ENCODE measurements at places on chromosomes 5 and 9.

GRCh38 chr5:41406424-41406823 is 104.0 kb downstream of the PLCXD3 start:
- H3K27ac ChIP-seq: no peak overlapping the region
- H3K36me3 ChIP-seq: no peaks in the 10 kb centered on the region
- no peaks in the 10 kb centered on the region for H3K27me3 ChIP-seq
- peaks cover 3% of the 10 kb centered on the region for H3K4me1 ChIP-seq
- no peak overlapping the region for H3K4me3 ChIP-seq

- no peaks in the 10 kb centered on the region for H3K36me3 ChIP-seq
- no peaks in the 10 kb centered on the region for H3K27me3 ChIP-seq
- peaks cover 11% of the 10 kb centered on the region for H3K4me1 ChIP-seq
- DNase-seq: no peak
- H3K4me3 ChIP-seq: no peak overlapping the region
- no peak overlapping the region for H3K27ac ChIP-seq
Observed at GRCh38 chr9:93048566-93049448, 9.7 kb upstream of the SUSD3 start.

- no peak for DNase-seq
- no peak overlapping the region for H3K4me3 ChIP-seq
- no peaks in the 10 kb centered on the region for H3K36me3 ChIP-seq
- H3K27me3 ChIP-seq: no peaks in the 10 kb centered on the region
- H3K4me1 ChIP-seq: no peaks in the 10 kb centered on the region
Observed at GRCh38 chr5:148267962-148268361, 632 bp upstream of the SPINK13 start.

- H3K4me1 ChIP-seq: peaks cover 28% of the 10 kb centered on the region
- no peak overlapping the region for H3K4me3 ChIP-seq
- H3K36me3 ChIP-seq: no peaks in the 10 kb centered on the region
- no peaks in the 10 kb centered on the region for H3K27me3 ChIP-seq
- no peak overlapping the region for H3K27ac ChIP-seq
Observed at GRCh38 chr5:154278186-154278585, 87.7 kb downstream of the GALNT10 start.

- no peak overlapping the region for H3K4me3 ChIP-seq
- H3K27me3 ChIP-seq: peaks cover 25% of the 10 kb centered on the region
- no peaks in the 10 kb centered on the region for H3K4me1 ChIP-seq
- H3K27ac ChIP-seq: no peak overlapping the region
- DNase-seq: no peak
- H3K36me3 ChIP-seq: no peaks in the 10 kb centered on the region
Observed at GRCh38 chr5:6187501-6187900, 190.8 kb downstream of the MED10 start.

GRCh38 chr9:14640967-14641366 is 52.3 kb downstream of the ZDHHC21 start:
- no peaks in the 10 kb centered on the region for H3K27me3 ChIP-seq
- H3K4me1 ChIP-seq: no peaks in the 10 kb centered on the region
- peaks cover 13% of the 10 kb centered on the region for H3K36me3 ChIP-seq
- H3K4me3 ChIP-seq: no peak overlapping the region
- DNase-seq: no peak
- no peak overlapping the region for H3K27ac ChIP-seq

GRCh38 chr9:137311171-137311985 is 9.3 kb upstream of the NRARP start:
- DNase-seq: no peak
- H3K36me3 ChIP-seq: no peaks in the 10 kb centered on the region
- no peak overlapping the region for H3K27ac ChIP-seq
- no peak overlapping the region for H3K4me3 ChIP-seq
- H3K4me1 ChIP-seq: peaks cover 5% of the 10 kb centered on the region
- H3K27me3 ChIP-seq: no peaks in the 10 kb centered on the region

DNA sequence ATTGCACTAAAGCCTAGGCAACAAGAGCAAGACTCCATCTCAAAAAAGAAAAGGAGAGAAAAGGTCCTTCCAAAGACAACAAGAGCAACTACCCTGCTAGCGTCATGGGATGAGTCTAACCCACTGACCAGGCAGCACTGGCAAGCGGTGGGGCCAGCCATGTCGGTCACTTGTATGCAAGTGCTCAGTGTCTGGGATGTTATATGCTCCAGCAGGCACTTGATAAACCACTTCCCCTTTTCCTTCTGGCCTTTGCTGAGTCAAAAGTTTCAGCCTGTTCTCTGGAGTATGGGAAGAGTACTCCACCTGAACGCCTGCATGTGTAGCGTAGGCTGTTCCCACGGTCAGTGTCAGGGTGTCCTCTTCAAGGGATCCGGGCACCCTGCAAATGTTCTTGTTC is 9.2 kb upstream of the MXD3 start:
- no peak overlapping the region for H3K27ac ChIP-seq
- H3K36me3 ChIP-seq: peaks cover 7% of the 10 kb centered on the region
- H3K27me3 ChIP-seq: no peaks in the 10 kb centered on the region

DNA sequence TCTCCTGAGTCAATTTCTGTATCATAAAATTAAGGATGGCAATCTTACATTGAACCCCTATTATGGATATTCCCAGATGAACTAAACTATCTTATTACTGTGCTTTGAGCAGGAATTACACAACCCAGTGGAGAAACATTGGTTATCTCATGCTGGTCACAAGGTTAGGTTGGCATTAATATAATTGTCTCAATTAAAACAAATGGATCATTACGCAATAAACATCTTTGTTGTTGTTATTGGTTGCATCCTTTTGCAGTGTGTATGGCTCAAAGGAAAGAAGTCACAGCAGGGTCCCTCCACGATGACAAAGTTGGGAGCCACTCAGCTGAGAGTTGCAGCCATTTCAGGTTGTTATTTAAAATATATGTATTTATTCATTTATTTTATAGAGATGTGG is 297.0 kb upstream of the KLF4 start:
- H3K27me3 ChIP-seq: peaks cover 6% of the 10 kb centered on the region
- H3K4me3 ChIP-seq: no peak overlapping the region
- H3K27ac ChIP-seq: no peak overlapping the region
- H3K36me3 ChIP-seq: no peaks in the 10 kb centered on the region
- no peaks in the 10 kb centered on the region for H3K4me1 ChIP-seq

DNA sequence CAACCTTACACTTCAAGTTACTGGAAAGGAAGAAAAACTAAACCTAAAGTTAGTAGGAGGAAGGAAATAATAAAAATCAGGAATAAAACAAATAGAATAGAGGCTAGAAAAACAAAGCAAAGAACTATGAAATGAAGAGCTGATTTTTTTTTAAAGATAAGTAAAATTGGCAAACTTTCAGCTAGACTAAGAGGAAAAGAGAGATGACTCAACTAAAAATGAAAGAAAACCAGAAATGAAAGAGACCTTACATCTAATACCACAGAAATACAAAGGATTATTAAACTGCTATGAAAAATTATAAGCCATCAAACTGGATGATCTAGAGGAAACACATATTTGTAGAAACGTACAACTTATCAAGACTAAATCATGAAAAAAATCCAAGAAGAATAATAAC is 60.0 kb downstream of the PRRC1 start:
- no peak for DNase-seq
- H3K36me3 ChIP-seq: no peaks in the 10 kb centered on the region
- no peaks in the 10 kb centered on the region for H3K27me3 ChIP-seq
- no peak overlapping the region for H3K27ac ChIP-seq

DNA sequence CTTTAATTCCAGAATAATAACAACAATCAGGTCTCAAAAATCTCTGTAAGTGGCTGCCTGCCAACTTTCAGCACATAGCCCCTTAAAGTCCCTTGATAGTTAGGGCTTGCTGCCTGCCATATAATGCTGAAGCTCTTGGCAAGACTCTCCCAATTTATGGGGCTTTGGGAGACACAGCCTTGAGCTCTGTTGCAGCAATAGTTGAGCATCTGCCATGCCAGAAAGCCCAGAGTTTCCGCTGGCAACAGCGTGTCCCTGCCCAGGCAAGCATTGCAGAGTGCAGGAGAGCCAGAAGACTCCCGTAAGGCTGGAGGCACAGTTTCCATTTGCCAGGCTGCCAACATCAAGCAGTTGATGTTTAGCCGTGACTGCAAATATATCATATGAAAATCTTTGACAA is 678.5 kb upstream of the NUDT12 start:
- peaks cover 6% of the 10 kb centered on the region for H3K4me1 ChIP-seq
- H3K4me3 ChIP-seq: no peak overlapping the region
- H3K27me3 ChIP-seq: no peaks in the 10 kb centered on the region
- no peak for DNase-seq
- no peak overlapping the region for H3K27ac ChIP-seq

DNA sequence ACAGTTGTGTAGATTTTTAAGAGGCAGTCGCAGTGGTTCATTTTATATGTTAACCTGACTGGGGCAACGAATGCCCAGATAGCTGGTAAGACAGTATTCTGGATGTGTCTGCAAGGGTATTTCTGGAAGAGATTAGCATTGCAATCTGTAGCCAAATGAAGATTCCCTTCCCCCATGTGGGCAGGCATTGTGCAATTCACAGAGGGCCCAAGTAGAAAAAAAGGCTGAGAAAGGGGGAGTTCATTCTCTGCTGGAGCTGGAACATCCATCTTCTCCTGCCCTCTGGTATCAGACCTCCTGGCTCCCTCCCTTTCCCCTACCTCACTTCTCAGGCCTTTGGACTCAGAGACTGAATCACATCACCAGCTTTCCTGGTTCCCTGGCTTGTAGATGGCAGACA is 70.6 kb downstream of the TENT4A start:
- H3K36me3 ChIP-seq: no peaks in the 10 kb centered on the region
- H3K27me3 ChIP-seq: no peaks in the 10 kb centered on the region
- no peak overlapping the region for H3K27ac ChIP-seq
- no peaks in the 10 kb centered on the region for H3K4me1 ChIP-seq
- H3K4me3 ChIP-seq: no peak overlapping the region
- no peak for DNase-seq

- no peaks in the 10 kb centered on the region for H3K4me1 ChIP-seq
- no peaks in the 10 kb centered on the region for H3K36me3 ChIP-seq
- no peak for DNase-seq
Observed at GRCh38 chr5:35878079-35878478, 21.4 kb downstream of the IL7R start.

GRCh38 chr5:8633259-8633658 is 764.3 kb downstream of the MTRR start:
- no peak for DNase-seq
- no peaks in the 10 kb centered on the region for H3K4me1 ChIP-seq
- peak overlapping the region; percentile 5 for H3K27ac ChIP-seq

DNA sequence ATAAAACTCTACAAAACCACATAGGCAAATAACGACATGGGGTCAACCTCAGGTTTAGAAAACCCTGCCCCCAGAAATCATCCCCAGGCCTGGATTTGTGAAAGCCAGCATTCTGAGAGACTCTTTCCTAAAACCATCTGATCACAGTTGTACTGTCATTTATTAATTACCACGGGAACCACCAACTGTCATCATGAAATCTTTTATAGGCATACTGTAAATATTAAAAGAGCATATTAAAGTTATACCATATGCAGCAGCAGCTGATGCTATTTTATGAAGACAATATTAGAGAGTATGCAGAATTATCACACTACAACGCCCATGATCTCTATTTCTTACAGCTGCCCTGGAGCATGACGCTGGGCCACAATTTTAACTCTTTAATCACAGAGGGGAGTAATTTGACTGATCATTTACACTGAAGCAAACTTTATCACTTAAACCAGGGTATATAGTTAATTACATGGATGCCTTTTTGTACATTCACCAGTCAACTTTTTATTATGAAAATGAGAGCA is 9.0 kb upstream of the ZDHHC21 start:
- no peak overlapping the region for H3K27ac ChIP-seq
- H3K4me3 ChIP-seq: no peak overlapping the region
- H3K27me3 ChIP-seq: peaks cover 7% of the 10 kb centered on the region
- no peaks in the 10 kb centered on the region for H3K4me1 ChIP-seq

DNA sequence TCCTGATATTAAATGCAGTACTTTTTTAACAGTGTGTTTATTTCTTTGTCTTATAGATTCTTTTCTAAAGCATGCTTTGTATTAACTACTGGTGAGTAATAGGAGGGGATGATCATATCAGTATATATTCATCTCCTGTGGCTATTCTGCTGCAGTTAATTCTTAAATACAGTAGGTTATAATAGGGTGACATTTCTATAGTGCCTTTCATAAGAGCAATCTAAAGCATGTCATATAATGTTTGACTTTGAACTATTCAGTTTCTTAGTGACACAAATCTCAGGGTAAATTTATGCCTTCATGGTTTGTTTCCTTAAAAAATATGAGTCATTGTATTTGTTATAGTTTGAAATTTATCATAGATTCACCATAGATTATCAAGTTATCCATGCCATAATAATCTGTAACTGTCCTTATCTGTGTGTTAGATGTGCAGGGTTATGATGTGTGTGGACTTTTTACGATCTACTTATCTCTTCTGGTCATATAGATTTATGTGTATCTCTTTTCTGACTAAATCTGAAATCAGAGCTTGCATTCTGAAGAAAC is 1019.5 kb downstream of the NR2F1-AS1 start:
- DNase-seq: no peak
- no peak overlapping the region for H3K27ac ChIP-seq
- H3K4me1 ChIP-seq: peaks cover 20% of the 10 kb centered on the region
- H3K4me3 ChIP-seq: no peak overlapping the region
- H3K36me3 ChIP-seq: no peaks in the 10 kb centered on the region

- H3K27ac ChIP-seq: peak overlapping the region; percentile 9
- no peaks in the 10 kb centered on the region for H3K36me3 ChIP-seq
- DNase-seq: no peak
- no peaks in the 10 kb centered on the region for H3K27me3 ChIP-seq
- no peak overlapping the region for H3K4me3 ChIP-seq
Observed at GRCh38 chr5:119417891-119418605, 34.2 kb upstream of the HSD17B4 start.

- no peaks in the 10 kb centered on the region for H3K27me3 ChIP-seq
- peaks cover 8% of the 10 kb centered on the region for H3K36me3 ChIP-seq
- no peak for DNase-seq
- H3K4me1 ChIP-seq: peaks cover 3% of the 10 kb centered on the region
- H3K27ac ChIP-seq: no peak overlapping the region
Observed at GRCh38 chr5:67802766-67803165, 412.8 kb upstream of the PIK3R1 start.

DNA sequence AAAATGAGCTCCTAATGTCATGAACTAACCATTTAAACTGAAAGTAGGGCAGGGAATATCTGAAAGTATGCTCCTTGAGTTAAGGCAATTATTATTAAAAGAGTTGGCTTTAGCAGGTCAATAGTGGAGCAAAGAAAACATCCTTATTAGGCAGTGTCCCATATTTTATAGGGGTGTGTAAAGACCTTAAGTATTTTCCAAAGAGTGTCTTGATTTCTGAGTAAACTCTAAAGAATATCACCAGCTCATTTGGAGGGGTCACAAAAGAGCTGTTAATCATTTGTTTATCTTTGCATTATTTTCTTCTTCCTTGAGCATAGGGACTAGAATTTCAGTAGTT is 109.3 kb downstream of the MUSK start:
- DNase-seq: no peak
- H3K4me3 ChIP-seq: no peak overlapping the region
- no peaks in the 10 kb centered on the region for H3K36me3 ChIP-seq
- no peaks in the 10 kb centered on the region for H3K27me3 ChIP-seq
- H3K27ac ChIP-seq: no peak overlapping the region

- H3K27ac ChIP-seq: no peak overlapping the region
- no peaks in the 10 kb centered on the region for H3K4me1 ChIP-seq
- no peak for DNase-seq
- H3K36me3 ChIP-seq: peaks cover 2% of the 10 kb centered on the region
- no peaks in the 10 kb centered on the region for H3K27me3 ChIP-seq
Observed at GRCh38 chr9:35364817-35365585, 124.9 kb upstream of the RUSC2 start.

All from mesothelial cell of epicardium (in vitro differentiated cells).